ENCODE measurements at places on chromosomes 1 and 21. TPM values are rescaled to one million over a fixed set of nuclear protein-coding genes. Genes with fewer than 3 reads are reported as not detected.

DNA sequence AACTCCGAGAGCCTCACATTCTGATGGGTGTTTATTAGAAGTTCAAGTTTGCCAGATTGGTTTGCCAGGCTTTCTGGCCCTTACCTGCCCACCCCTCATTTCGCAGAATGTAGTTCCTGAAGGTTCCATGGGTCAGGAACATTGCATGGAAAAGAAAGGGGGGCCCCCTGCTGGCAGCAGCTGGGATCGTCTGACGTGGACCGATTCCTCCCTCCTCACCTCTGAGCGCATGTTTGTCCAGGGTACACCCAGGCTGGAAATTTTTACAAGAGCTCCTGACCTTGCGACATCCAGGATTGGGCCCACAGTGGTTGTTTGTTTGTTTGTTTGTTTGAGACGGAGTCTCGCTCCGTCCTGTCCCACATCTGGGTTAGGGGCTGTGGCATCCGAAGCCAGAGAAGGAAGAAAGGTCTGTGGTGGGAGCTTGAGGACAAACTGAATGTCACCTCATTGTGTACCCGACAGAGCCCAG, 126.0 kb upstream of the TMEM51 start:
- H3K4me1 ChIP-seq = no peaks in the 10 kb centered on the region
- H3K4me3 ChIP-seq = no peak overlapping the region
- no peak overlapping the region for H3K27ac ChIP-seq

DNA sequence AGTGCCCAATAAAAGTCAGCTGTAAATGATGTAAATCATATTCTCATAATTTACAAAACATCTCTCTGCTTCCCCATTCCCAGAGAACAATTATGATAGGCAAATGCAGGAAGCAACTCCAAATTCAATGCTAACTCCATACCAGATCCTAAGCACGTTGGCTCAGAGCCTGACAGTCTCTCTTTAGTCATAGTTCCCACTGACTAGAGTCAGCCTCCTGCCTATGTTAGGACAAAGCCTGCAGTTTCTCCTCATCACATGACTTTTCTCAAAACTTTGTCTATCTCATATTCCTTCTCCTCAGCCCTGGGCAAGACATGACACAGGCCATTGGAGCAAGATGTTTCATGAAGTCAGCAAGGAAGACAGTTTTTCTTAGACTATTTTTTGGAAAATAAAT, 101.5 kb upstream of the COL24A1 start:
- no peak overlapping the region for H3K4me3 ChIP-seq
- no peaks in the 10 kb centered on the region for H3K27me3 ChIP-seq
- no peaks in the 10 kb centered on the region for H3K36me3 ChIP-seq
- no peak for DNase-seq
- no peaks in the 10 kb centered on the region for H3K4me1 ChIP-seq

DNA sequence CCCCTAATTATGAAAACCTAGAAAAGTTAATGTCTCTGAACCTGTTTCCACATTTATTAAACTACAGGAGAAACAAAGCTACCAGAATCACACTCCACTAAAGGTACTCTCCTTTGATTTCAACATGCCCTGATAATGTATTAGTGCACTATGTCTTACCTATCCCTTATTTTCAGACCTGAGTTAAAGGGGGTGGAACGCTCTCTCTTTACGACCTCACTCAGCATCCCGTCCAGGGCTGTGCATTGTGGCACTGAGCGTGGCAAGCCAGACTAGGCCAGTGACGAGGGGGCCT, 678 bp downstream of the LSM10 start:
- peak overlapping the region; percentile 90 for H3K4me3 ChIP-seq
- H3K4me1 ChIP-seq = peaks cover 25% of the 10 kb centered on the region
- H3K27me3 ChIP-seq = no peaks in the 10 kb centered on the region
- peak overlapping the region; percentile 99 for H3K27ac ChIP-seq

GRCh38 chr1:154353460-154353904, 28.2 kb downstream of the ATP8B2 start:
- H3K36me3 ChIP-seq = peaks cover 11% of the 10 kb centered on the region
- H3K4me1 ChIP-seq = peaks cover 30% of the 10 kb centered on the region
- DNase-seq = peak; percentile 54
- peak overlapping the region; percentile 81 for H3K27ac ChIP-seq
- H3K4me3 ChIP-seq = peak overlapping the region; percentile 72

GRCh38 chr1:205480349-205480985, 24.0 kb upstream of the CDK18 start:
- DNase-seq = peak; percentile 76
- H3K4me3 ChIP-seq = no peak overlapping the region
- H3K36me3 ChIP-seq = no peaks in the 10 kb centered on the region
- peaks cover 48% of the 10 kb centered on the region for H3K27me3 ChIP-seq

DNA sequence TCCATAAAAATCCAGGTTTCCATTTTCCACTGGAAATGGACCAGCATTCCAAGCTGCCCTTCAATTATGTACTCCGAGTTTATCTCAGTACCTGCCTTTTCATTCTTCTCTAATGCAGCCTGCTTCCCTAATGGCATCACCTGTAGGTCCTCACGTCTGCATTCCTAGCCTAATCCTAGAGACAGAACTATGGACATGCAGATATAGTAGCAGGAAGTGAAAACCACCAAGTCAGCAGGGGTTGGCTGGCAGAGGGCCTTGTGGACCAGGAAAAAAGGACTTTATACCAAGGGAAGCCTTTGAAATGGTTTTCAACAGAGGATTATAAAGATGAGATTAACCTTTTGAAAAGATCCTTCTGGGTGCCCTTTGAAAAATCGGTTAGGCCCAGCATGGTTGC, 135.7 kb upstream of the L1TD1 start:
- H3K4me3 ChIP-seq = no peak overlapping the region
- no peaks in the 10 kb centered on the region for H3K4me1 ChIP-seq
- no peak overlapping the region for H3K27ac ChIP-seq
- no peak for DNase-seq
- H3K27me3 ChIP-seq = no peaks in the 10 kb centered on the region
- H3K36me3 ChIP-seq = peaks cover 13% of the 10 kb centered on the region

DNA sequence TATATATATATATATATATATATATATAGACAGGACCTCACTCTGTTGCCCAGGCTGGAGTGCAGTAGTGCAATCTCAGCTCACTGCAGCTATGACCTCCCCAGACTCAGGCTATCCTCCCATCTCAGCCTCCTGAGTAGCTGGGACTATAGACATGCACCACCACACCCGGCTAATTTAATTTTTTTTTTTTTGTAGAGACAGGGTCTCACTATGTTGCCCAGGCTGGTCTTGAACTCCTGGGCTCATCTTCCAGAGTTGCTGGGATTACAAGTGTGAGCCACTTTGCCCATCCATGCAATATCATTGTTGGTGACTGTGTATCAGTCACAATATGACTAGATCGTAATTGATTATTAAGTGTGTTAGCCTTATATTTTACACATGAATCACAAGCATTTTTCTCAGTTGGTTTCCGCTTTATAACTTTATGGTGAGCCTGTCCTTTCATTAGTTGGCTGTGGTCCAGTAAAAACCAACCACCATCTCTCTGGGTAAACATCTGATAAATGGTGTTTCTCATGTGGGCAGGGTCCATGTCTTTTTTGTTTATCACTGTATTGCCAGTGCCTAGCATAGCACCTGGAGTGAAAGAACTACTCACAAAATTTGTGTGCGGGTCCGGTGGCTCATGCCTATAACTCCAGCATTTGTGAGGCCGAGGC, 63.6 kb downstream of the MYOM3 start:
- H3K27me3 ChIP-seq = peaks cover 2% of the 10 kb centered on the region
- peaks cover 6% of the 10 kb centered on the region for H3K4me1 ChIP-seq
- no peaks in the 10 kb centered on the region for H3K36me3 ChIP-seq
- no peak for DNase-seq

- H3K4me3 ChIP-seq = no peak overlapping the region
- DNase-seq = no peak
- H3K36me3 ChIP-seq = no peaks in the 10 kb centered on the region
Measured at GRCh38 chr1:115327270-115327669, 10.8 kb downstream of the NGF start.

DNA sequence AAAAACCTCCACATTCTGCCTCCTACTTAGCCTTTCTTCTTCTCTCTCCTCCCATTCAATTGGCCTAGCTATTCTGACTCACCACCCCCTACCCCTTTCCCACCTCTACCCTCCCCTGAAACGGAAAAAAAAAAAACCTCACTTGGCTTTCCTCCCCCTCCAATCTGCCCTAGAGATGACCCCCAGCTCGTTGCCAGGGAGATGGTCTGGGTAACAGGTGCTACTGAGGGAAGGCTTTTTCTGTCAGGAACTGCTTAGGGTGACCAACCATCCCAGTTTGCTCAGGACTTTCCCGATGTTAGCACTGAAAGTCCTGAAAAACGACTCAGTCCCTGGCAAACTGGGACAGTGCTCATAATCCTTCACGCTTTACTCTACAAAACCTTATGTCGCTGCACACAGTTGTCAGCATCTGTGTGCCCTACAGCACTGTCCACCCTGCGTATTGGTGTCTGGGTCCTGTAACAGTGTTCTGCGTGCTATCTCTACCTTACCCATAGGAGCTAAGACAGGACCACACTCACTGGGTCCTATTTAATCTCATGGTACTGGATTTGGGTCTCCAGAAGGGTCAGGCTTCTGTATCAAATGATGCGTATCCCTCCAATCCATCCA, 7.7 kb upstream of the CADM3 start:
- H3K27me3 ChIP-seq = peaks cover 35% of the 10 kb centered on the region
- H3K27ac ChIP-seq = no peak overlapping the region
- no peak overlapping the region for H3K4me3 ChIP-seq
- no peaks in the 10 kb centered on the region for H3K36me3 ChIP-seq

- H3K4me1 ChIP-seq = peaks cover 5% of the 10 kb centered on the region
- H3K27ac ChIP-seq = no peak overlapping the region
- no peak for DNase-seq
- no peaks in the 10 kb centered on the region for H3K36me3 ChIP-seq
Measured at GRCh38 chr1:164561007-164561406, 2.0 kb downstream of the PBX1 start.

DNA sequence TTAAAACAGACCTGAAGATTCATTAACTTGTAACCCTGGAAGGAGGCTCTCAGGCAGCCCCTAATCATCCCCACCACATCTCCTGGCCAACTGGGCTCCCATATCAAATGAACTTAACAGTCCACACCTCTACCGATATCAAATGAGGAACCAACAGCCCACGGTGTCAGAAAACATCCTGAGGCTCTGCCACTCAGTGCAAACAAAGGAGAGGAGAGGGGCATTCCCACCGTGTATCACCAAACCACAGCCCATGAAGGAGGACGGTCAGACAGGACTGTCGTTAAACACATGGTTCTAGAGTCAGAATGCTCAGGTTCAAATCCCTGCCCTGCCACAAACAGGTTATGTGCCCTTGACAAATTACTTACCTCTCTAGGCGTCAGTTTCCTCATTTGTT, 52.5 kb downstream of the ERI3 start:
- H3K36me3 ChIP-seq = peaks cover 50% of the 10 kb centered on the region
- H3K4me3 ChIP-seq = no peak overlapping the region
- no peak overlapping the region for H3K27ac ChIP-seq
- H3K27me3 ChIP-seq = no peaks in the 10 kb centered on the region
- peaks cover 33% of the 10 kb centered on the region for H3K4me1 ChIP-seq

DNA sequence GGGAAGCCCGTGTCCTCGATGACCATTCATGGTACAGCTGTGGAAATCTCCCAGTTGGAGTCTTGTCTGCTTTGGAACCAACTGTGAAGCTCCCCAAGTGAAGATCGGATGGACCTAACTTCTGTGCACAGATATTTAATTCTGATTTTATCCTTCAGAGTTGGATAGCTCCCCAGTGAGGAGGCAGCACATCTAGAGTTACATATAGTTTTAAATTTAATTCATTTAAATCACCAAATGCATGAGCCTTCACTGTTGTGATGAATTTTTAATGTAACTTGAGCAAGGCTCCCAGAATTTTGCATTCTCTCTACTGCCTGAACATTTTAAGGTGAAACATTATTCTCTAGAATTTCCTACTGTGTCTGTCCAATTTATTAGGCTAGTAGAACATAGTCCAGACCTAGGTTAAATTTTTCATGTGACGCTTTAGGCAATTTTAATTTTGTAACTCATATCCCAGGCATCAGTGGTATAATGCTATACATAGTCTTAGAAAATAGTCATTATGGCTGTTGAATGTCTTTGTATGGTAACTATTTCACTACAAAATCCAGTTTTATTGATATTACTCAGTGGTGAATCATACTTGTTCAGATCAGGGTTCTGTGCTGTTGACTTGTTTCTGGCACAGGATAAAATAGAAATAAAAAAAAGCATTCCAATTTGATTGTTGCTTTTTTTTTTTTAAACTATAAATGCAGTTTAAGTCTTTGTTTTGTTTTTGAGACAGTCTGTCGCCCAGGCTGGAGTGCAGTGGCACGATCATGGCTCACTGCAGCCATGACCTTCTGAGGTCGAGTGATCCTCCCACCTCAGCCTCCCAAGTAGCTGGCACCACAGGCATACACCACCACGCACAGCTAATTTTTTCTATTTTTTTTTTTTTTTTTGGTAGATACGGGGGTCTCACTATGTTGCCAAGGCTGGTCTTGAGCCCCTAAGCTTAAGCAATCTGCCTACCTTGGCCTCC, 66.9 kb downstream of the PRDM2 start:
- peaks cover 19% of the 10 kb centered on the region for H3K36me3 ChIP-seq
- H3K27ac ChIP-seq = no peak overlapping the region
- no peak for DNase-seq
- H3K27me3 ChIP-seq = no peaks in the 10 kb centered on the region

- peaks cover under 1% of the 10 kb centered on the region for H3K36me3 ChIP-seq
- DNase-seq = no peak
- H3K4me3 ChIP-seq = no peak overlapping the region
- peaks cover 21% of the 10 kb centered on the region for H3K4me1 ChIP-seq
Measured at GRCh38 chr1:27554759-27555699, 48.9 kb downstream of the AHDC1 start.

DNA sequence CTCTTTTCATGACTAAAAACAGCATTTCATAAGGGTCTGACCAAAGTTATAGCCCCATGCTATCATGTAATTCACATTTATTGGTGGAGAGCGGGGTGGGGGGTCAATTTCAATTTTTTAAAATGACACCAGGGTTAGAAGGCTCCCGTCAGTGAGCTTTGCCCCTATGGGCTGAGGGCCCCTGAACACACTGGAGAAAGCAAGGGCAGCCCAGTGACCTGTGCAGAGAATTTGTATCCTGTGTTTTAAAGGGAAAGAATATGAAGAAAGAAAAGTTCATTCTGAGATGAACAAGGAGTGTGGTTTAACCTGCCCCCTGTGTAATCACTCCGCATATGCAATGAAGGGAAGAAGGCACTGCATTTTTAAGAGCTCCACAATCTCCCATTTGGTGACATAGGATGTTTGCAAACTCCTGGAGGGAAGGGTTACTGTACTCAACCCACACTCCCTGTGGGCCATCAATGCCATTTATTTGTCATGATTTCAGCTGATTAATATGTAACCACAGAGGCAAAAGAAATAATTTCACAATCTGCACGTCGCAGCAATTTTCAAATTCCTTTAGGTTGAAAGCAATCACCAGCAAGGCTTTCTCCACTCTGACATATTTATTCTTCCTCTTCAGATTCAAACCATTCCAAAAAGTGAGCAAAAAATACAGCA, 95.6 kb downstream of the ZNF281 start:
- no peaks in the 10 kb centered on the region for H3K4me1 ChIP-seq
- no peaks in the 10 kb centered on the region for H3K36me3 ChIP-seq
- peaks cover 6% of the 10 kb centered on the region for H3K27me3 ChIP-seq
- no peak for DNase-seq

Gene GUCA2B
- not detected for total RNA-seq

Gene LYPD8
- total RNA-seq = not detected

Gene ANKRD65
- total RNA-seq = not detected

Gene C2CD4D
- total RNA-seq = 2.4 TPM

Gene RNF19B
- total RNA-seq = 23.9 TPM

Gene SPRR2G
- not detected for total RNA-seq
